ENCODE measurements at places on chromosomes 3 and 15.

DNA sequence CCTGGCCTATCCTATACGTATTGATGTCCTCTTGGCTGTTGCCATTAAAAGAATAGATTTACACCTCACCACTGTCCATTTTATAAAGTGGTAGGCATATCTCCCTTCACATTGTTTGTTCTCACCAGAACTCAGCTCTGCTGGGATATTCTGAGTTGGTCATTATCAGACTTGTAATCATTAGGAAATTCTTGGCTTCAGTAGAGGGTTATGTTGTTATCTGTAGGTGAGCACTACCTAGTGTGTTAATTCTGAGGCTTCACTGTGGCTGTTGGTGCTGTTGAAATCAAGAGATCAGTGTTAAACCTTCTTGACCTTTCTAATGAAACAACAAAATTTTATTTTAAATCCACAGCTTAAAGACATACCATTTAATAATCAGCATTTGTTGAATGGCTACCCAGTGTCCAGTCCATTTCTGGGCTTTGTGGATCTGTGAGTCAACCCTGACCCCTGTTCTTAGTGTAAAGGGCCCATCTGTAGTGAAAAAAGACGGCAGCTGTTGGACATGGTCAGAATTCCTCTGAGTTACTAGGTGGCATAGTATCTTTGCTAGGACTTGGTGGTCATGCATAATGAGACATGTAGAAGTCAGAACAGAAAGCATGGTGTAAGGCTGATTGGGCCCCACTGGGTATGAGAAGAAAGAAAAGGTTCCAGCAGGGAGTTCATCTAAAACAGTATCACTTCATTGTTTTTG lies 32.9 kb upstream of the P4HTM start:
- DNase-seq = no peak

DNA sequence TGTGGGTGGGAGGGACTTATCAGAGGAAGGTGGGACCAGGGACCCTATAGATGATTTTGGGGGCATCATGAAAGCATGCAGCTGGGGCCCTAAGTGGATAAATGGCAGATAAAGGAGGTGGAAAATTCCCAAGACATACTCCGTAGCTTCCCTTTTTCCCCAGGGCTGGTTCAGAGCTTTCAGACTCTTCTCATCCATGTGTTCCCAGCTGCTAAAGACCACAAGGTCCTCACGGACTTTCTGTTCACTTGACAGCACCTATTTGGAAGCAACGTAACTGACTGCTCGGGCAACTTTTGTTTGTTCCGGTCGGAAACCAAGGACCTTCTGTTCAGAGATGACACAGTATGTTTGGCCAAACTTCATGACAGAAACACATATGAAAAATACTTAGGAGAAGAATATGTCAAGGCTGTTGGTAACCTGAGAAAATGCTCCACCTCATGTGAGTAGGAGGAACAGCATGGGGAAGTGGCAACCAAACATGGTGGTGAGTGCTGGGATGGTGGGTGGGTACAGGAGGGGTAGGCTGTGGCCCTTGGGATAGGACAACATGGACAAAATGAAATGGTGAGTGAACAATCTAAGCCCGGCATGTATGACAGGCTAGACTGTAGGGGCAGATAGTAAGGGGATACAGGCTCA lies 28.7 kb upstream of the SRPRB start:
- no peak for DNase-seq

DNA sequence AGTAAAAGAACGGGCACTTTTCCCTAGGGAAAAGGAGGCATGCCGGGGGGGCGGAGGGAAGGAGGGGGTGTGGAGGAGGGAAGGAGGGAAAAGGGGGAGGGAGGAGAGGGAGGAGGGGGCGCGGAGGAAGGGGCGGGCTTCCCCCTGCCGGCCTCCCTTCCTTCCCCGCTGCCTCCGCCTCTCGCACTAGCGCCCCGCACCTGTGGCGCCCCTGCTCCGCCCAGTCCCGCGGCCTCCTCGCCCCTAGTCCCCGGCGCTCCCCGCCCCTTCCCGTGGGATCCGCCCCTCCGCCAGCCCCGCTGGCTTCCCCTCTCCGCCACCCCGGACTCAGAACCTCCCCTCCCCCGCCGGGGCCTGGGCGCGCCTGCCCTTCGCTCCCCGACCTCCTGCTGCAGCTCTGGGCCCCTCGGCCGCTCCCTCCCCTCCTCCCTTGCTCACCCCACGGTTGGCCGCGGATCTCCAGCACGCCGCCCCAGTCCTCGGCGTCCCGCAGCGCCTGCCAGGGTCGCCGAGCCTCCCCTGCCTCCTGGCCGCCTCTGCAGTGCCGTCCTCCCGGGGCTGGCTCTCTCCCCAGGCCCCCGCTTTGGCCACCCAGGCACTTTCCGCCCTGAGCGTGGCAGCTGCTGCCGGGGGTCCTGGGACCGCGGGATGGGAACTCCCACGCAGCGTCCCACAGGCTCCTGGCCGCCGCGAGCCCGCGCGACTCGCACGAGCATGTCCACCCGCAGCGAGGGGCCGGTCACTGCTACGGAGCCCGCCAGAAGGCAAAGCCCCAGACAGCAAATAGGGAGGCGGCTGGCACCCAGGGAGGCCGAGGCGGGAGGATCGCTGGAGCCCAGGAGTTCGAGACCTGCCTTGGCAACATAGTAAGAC lies 147.4 kb downstream of the TJP1 start:
- no peak for DNase-seq

GRCh38 chr3:108124337-108125152 lies 33.7 kb upstream of the CD47 start:
- peak; percentile 90 for DNase-seq

GRCh38 chr15:67300266-67301025 lies 45.9 kb downstream of the IQCH start:
- no peak for DNase-seq

DNA sequence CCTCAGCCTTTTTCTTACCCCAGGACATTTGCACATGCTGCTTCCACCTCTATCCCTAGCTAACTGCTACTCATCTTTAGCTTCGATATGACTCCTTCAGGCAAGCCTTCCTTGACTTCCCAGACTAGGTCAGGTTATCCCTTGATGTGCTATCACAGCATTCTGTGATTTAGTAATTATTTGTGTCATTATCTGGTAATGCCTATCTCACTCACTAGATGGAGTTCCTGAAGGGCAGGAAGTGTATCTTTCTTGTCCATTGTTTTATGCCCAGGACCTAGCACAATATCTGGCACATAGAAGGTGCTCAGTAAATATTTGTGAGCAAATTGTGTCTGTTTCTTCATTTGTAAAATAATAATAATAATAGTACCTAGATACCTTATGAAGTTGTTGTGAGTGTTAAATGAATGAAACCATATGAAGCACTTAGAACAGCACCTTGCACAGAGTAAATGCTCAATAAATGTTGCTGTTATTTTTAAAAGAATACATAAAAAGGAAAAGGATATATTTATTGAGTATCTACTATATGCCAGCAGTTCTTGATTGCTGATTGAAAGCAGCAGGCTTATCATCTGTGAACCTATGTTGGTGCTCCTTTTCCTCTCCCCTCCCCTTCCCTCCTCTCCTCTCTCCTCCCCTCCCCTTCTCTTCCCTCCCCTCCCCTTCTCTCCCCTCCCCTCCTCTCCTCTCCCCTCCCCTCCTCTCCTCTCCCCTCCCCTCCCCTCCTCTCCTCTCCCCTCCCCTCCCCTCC lies 31.5 kb downstream of the SQOR start:
- DNase-seq = no peak

DNA sequence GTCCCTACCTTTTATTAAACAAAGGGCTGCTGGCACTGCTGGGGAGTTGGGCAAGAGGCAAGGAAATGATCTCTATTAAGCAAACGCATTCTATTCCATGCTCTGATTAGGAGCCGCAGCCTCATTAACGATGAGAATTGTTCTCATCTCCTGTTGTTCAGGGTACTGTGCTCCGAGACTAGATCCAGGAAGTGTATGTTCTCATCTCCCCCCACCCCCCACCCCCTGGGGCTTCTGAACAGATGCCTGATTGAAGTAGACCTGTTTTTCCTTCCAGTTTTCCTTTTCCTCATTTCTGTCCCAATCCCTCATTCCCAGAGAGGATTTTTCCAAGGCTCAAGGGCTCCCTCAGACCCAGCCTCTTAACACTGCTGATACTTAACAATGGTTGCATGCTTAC lies 81.6 kb upstream of the FEZF2 start:
- no peak for DNase-seq

- DNase-seq = no peak
These were observed 32.5 kb downstream of the ARHGEF3 start for GRCh38 chr3:56769116-56769707.

DNA sequence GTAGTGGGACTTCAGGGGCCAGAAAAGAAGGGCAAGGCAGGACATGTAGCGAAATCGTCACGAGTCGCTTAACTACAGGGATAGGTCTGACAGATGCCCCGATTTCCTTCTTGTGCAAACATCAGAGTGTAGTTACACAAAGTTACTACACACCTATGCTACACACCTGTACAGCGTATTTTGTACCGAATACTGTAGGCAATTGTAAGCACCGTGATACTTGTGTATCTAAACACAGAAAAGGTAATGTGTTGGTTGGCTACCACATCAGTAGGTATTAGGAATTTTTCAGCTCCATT lies 515 bp upstream of the MTHFS start:
- DNase-seq = no peak

GRCh38 chr3:47661121-47661752 lies 82.6 kb upstream of the CSPG5 start:
- no peak for DNase-seq

GRCh38 chr3:158097593-158098308 lies 8.5 kb downstream of the SHOX2 start:
- peak; percentile 94 for DNase-seq

- DNase-seq = no peak
These were observed 26.3 kb upstream of the GMPPB start for GRCh38 chr3:49750056-49750455.

- DNase-seq = no peak
These were observed 7.0 kb downstream of the EIF2B5 start for GRCh38 chr3:184142199-184142598.

DNA sequence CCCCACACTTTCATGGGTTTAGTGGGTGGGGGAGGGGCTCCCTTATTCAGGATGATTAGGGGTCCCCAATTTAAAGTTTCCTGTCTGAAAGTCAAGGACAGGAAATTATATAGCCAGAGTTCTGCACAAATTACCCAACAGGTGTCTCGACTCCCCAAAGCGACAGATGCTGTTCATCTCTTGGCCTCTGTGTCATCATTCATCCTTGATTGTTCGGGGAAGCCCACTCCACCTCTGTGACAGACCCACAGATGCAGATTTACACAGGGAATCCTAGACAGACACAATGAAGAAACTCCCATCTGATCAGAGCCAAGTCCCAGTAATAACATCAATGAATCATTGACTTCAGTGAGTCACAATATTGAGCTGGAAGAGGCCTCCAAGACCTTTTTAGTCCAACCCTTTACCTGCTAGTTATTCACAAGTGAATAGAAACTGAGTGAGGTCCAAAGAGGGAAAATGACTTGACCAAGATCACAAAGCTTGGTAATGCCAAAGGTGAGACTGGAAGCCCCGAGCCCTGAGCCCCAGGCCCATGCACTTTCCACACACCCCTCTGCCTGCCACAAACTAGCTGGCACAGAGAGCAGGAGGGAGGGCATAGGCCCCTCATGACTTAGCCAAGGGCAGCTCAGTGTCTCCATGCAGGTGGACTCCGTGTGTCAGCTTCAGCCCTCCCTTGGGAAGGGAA lies 7.9 kb upstream of the SRP14 start:
- DNase-seq = no peak

DNA sequence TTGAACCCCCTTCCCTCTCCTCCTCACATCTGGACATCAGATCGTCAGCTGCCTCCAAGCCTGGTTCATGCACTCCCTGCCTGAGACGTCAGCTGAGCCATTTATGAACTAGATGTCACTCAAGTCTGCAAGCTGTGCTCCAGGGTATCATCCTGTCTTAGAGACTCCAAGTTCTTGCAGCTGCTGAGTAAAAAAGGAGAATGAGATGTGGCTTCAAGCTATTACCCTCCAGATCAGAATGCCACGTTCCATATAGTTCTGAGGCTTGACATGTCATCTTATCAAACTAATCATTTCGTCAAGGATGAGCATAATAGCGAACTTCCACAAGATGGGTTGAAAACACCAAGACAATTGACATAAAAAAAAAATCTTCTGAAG lies 766.3 kb downstream of the TBL1XR1 start:
- no peak for DNase-seq

- no peak for DNase-seq
These were observed 339.1 kb upstream of the RGMA start for GRCh38 chr15:93428150-93428549.

DNA sequence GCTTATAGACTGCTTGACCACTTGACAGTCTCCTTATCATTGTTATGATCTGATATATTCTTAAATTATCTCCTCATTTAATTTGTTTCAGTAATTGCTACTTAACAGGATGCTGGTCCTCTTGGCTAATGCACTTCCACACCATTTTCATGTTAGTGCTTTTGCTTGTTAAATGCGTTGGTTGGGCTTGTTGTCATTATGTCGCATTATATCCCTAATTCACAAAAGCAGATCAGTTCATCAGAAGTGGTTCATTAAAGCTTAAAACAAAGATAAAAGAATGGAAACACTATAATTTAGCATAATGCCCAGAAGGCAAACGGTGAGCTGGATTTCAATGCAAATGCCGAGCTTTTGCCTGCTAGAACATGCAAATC lies 17.1 kb upstream of the EHHADH start:
- no peak for DNase-seq

DNA sequence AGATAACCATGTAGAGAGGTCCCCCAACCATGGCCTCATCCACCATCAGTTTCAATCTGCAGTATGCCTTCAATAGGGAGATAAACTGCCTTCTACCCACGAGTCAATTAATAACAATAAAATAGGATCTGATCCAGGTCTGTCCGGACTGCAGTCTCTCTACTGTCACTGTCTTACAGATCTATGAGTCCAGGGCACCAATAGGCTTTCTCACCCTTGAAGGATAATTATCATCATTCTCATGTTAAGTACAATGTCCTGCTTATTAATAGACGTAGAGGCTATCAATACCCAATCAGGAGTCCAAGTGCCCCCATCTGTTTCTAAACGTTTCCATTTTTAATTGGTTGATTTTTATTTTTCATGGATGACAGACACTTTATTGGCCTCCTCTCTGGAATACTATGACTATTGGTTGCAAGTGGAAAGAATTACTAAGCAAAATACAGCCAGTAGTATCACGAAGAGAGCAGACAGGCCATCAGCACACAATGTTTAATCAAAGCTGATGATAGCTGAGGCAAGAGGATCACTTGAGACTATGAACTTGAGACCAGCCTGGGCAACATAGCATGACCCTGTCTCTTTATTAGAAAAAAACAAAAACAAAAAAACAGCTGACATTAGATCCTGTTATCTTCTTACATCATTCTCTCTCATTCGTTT lies 480.7 kb downstream of the MAGI1 start:
- no peak for DNase-seq

- no peak for DNase-seq
These were observed 320.4 kb downstream of the CTNNB1 start for GRCh38 chr3:41519746-41520145.

GRCh38 chr15:73873889-73874511 lies 636 bp downstream of the TBC1D21 start:
- no peak for DNase-seq

Measured in GM06990 (cell line).